Activated CD8-positive, alpha-beta memory T cell treated with anti-CD3 and anti-CD28 coated beads for 1 hour (primary cell): ENCODE measurements at places on chromosomes 7 and 10.

DNA sequence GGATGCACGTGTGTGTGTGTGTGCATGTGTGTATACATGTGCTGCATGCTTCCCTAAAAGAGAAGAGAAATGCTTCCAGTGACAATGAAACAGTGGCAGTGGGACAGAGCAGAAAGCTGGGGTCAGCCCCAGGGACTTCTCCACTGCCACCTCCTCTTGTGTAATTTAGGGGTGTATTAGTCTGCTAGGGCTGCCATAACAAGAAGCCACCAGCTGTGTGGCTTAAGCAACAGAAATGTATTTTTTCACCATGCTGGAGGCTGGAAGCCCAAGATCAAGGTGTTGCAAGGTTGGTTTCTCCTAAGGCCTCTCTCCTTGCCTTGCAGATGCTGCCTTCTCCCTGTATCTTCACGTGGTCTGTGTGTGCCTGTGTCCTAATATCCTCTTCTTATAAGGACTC is 190.5 kb downstream of the CXCL12 start:
- DNase-seq, result no peak

GRCh38 chr7:157459966-157460365 is 123.2 kb downstream of the DNAJB6 start:
- DNase-seq, result no peak

DNA sequence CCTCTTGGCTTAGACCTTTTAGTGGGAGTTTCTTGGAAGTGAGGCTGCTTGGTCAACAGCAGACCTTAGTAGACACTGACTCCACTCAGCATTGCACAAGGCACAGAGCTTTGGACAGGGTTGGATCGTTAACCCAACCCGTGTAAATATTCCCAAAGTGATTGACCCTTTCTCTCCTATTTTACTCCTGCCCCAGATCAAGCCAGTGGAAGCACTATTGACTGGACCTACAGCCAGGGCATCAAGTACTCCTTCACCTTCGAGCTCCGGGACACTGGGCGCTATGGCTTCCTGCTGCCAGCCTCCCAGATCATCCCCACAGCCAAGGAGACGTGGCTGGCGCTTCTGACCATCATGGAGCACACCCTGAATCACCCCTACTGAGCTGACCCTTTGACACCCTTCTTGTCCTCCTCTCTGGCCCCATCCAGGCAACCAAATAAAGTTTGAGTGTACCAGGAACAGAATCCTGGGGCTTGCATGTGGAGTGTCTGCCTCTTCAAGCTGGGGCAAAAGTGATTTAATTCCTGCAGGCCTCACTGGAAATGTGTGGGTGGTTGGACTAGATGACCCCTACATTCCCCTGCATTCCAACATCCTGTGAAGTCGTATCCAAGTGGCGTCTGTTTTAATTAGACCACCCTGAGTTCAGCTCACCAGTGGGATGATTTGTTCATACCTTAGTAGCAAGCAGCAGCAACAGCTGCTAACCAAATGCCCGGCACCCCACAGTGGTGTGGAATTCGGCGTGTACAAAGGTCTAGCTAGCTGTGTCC is 7.5 kb downstream of the CPA1 start:
- DNase-seq, result no peak

GRCh38 chr10:124386186-124387077 is 32.3 kb downstream of the OAT start:
- no peak for DNase-seq

GRCh38 chr10:3773460-3774017 is 11.5 kb downstream of the KLF6 start:
- DNase-seq, result no peak

DNA sequence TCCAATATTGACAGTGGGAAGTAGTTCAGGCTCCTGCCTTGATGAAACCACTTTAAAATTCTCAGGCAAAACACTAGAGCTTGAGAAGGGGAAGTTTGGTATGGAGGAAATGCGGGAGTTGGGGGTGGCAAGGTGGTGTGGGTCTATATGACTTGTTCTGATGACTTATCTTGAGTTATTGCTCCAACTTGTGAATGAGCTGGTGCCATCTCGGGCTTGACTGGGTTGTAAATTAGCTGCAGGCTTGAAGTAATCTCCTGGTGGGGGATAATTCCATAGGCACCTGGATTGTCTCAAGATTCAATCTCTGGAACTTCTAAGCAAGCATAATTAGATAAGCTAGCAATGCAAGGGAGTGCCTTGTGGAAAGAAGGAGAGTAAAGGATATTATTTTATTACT is 29.0 kb downstream of the MRPL32 start:
- DNase-seq, result no peak

DNA sequence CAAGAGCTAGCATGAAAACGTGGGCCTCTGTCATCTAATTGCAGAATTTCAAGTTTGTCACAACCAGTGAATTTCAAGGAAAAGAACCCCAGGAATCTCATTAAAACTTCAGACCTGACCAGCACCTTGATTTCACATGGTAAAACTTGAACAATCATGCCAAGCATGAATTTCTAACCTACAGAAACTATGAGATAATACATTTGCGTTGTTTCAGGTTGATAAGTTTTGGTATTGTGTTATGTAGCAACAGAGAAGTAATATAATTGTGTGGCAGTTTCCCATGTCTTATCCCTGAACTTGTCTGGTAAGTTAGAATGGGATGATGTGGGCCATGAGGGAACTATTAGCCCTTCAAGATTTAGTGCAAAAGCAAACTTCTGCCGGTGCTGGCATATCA is 530.1 kb downstream of the ANKRD7 start:
- no peak for DNase-seq

- DNase-seq, result no peak
Measured at GRCh38 chr7:157990881-157991250, 596.8 kb downstream of the PTPRN2 start.

- no peak for DNase-seq
Measured at GRCh38 chr7:69373171-69374043, 224.9 kb upstream of the AUTS2 start.
